H7 (cell line): ENCODE measurements at places on chromosomes 12 and 14. TPM values are rescaled to one million over a fixed set of nuclear protein-coding genes. Genes with fewer than 3 reads are reported as not detected.

Gene KRT2
- total RNA-seq: not detected in 2 replicates

Gene DEPDC4
- 2.9 and 5.3 TPM in 2 replicates for total RNA-seq

Gene INHBC
- total RNA-seq: not detected in 2 replicates

Gene SMCO2
- total RNA-seq: not detected in 2 replicates

DNA sequence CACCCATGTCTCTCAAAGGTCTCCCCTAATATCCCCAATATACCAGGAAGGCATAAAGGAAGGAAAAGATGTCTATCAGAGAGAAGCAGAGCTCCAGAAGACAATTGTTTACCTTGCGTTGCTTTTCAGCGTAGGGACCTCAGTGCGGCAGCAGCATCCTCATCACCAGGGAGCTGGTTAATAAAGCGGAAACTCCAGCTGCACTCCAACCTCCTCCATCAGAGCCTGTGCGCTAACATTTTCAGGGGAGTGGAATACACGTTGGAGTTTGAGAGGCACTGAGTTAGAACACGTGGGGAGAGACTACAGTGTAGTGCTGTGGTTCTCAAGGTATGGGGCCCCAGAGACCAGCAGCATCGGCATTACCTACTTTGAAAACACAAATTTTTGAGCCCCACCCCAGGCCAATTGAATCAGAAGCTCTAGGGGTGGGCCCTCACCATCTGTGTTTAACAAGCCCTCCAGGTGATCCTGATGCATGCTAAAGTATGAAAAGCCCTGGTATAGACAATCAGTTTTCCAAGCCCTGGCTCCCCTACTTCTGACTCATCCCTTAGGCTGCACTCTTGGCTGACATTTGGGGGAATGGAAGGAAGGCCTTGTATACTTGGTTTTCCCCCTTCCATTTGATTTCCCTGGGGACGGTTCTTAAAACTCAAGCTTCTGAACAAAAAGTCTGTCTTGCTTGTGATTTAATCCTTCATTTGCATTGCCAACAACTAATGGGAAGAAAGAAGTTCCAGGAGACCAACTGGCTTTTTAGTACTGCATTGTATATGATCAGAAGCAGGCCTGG is 419.0 kb upstream of the CCDC196 start:
- DNase-seq: no peak
